ENCODE measurements at places on chromosomes 5 and 9.

GRCh38 chr5:177550122-177550521, 4.2 kb downstream of the FAM193B start:
- DNase-seq, result no peak

DNA sequence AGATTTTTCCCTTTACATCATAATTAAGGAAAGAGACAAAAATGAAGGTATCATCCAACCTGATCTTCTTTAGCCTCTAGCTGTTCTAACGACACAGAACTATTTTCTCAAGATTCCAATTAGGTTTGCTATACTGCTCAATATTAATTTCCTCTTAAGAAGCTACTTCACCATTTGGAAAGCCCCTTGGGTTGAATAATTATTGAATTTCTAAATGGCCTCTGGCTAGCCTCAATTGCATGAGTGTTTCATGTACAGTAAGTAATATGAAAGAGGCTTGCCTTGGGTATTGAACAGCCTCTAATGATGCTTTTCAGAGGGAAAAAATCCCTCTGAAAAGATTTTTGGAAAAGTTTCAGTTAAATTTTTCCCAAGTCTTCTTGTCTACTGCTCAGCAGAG, 3.7 kb upstream of the MOB3B start:
- DNase-seq, result no peak

- DNase-seq, result no peak
Observed at GRCh38 chr9:130140706-130141105, 31.5 kb upstream of the NCS1 start.

DNA sequence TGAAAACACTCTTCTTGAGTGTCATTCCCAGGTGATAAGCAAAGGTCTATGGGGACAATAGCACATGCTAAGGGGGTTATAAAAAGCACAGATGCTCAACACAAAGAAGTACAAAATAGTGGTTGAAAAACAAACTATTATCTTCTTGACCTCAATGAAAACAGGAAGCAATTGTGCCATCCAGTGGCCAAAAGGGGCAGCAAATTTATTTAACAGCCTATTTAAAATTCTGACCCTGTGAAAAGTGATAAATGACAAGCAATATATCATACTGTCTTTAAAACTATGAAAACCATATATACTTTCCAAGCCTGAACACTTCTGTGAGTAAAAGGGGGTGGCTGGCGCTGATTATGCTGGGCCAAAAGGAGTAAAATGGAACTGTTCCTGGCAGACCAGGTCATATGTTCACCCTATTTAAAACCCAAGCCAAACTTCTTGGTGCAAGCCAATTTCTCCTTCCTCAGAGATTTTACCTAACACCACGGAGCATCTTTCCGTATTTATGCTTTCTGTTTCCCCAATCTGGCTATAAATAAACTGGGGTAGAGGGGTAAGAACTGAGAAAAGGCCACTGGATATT, 29.7 kb downstream of the TEX10 start:
- DNase-seq, result peak; percentile 58

DNA sequence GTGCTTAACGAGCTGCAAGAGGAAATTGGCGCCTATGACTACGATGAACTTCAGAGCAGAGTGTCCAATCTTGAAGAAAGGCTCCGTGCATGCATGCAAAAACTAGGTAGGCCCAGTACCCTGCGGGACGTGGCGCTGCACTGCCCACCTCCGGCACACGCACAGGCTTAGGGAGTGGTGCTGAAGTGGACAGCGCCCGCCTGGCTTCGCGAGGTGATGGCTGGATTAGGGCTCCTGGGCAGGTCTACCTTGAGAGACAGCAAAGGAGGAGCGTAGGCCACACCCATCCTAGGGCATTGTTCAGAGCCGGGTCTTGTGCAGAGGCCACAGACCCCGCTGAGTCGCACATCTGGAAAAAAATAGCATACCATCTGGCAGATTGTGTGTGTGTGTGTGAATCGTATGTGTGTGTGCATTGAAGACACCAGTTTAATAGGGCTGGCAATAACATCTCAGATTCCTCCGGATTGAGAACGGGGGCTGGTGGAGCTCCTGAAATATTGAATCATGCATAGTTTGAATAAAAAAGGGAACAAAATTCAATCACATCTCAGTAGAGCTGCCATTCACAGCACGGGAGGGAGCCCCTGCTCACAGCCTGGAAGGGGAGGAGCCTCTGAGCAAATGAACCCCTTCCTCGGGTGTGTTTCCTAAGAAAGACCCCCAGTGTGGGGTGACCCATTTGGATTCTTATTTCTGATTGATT, 11.1 kb downstream of the OLFM1 start:
- DNase-seq, result peak; percentile 38

DNA sequence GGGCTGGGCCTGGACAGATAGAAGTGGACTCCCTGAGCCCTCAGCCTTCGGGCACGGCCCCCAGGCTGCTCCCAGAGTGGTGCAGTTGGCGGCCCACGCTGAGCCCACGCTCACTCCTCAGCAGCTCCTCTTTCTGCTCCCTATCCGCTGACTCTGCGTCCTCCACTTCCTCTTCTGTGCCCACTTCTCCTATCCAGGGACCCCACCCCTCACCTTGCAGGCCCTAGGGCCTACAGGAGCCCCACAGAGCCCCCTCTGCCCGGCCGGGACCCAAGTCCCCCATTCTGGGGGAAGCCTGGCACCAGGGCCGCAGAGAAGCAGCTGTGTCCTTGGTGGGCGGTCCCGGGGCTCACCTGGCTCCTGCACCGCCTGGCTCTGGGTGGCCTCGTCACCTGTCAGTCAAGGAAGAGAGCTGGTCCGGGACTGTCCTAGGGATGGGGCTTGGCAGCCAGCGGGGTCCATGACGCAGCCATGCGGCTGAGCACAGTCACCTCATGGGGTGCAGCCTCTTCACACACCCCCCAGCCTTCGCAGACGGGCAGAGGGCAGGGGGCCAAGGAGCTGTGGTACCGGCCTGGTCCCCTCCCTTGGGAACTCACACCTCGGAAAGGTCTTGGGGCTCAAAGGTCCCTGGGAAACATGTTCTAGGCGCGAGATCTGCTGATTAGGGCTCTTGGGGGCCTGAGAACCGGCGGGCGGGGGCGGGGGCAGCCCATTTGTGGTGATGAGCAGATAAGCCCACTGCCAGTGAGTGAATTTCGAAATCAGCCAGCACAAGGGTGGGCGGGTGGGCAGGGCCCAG, 5.4 kb upstream of the NRARP start:
- no peak for DNase-seq

DNA sequence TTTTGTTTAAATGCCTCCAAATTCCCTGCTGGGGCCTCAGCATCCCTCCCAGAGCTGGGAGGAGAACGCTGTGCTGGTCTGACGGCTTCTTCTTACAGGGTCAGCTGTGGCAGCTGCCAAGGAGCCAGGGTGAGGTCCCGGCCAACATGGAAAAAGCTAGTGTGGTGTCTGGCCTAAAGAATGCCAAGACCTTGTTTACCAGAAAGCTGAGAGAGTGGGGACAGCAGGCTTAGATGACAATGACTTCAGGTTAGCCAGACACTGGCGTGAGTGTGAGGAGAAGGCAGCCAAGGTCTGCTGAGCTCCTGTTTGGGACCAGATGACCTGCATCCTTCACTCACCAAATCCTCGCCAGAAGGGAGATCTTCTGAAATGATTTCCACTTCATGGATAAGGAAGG, 112.5 kb downstream of the CRB2 start:
- no peak for DNase-seq

- no peak for DNase-seq
Observed at GRCh38 chr5:33023649-33024048, 312.5 kb downstream of the NPR3 start.

DNA sequence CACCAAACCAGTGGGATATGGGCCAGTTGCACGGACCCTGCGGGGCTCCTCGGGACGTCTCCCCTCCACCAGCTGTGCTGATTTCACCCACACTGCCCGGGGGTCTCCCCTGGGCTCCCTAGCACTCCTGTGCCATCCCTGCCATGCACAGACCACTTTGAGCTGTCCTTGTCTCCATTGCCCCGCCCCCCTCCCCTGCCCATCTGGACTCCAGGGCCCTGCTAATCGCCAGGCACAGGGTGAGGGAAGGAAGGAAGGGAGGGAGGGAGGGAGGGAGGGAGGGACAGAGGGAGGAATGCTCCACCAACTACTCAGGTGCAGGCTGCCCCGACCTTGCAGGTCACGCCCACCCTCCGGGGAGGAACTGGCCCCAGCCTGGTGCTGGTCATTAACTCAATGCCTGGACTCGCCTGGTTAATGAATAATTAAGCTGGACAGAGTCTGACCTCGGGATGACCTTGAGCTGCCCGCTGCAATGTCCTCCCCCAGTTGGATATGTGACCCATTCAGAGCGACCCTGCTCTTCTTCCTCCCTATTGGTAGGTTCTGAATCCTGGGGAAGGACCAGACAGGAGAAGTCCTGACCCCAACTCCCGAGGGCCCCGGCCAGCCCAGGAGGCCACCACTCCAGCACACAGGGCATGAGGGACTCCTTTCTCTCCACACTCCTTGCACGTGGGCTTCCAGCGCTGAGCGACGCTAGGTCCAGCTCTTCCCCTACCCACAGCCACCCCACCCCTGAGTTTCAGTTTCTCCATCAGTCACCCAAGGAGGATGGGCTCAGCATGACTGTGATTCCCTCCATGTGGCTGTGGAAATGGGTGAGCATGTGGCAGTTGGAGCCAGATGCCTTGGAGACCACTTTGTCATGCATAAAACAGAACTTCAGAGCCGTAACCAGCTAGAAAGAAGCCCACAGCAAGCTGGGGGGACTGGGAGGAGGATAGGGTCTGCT, 62.1 kb downstream of the C9orf50 start:
- no peak for DNase-seq

DNA sequence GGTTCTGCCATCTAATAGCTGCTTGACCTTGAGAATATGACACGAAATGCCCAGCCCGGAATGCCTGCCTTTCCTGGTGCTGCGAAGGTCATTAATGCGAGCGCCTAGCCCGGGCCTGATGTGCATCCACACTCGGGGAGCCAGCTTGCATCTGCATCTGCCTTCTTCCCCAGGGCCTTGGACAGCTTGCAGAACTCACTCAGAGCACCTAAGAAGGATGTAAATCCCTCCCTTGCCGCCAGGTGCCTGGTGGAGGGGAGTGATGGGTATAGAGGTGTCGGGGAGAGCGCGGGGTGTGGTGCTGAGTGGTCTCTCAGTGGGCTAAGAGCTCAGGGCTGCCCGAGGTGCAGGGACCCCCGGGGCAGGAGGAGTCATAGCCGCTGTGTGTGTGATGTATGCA, 127.2 kb downstream of the MRPL36 start:
- DNase-seq, result no peak

DNA sequence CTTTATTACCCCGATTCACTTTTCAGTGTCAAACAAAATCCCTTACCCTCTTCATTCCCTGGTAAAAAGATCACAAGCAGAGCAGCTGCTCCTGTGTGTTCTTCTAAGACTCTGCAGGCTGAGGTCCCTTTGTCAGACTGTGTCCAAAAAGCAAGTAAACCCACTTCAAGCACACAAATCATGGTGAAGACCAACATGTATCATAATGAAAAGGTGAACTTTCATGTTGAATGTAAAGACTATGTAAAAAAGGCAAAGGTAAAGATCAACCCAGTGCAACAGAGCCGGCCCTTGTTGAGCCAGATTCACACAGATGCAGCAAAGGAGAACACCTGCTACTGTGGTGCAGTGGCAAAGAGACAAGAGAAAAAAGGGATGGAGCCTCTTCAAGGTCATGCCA, 34.5 kb downstream of the CREBRF start:
- DNase-seq, result no peak

DNA sequence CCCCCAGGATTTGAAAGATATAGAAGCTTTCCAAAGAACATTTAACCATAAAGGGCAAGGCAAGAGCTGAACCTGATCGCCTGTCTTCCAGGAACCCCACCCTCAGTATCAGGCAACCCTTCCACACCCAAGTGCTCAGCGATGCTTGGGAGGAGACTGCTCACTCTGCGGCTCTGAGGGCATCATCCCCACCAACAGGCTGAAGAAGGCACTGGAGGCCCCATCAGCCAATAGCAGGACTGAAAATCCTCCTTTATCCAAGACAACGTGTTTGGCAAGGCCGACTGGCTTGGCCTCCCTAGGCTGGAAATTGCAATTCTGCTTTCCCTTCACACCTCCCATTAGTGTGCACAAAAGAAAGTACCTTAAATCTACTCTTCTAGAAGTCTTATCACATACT, 1.4 kb upstream of the PPP2CA start:
- DNase-seq, result peak; percentile 70

DNA sequence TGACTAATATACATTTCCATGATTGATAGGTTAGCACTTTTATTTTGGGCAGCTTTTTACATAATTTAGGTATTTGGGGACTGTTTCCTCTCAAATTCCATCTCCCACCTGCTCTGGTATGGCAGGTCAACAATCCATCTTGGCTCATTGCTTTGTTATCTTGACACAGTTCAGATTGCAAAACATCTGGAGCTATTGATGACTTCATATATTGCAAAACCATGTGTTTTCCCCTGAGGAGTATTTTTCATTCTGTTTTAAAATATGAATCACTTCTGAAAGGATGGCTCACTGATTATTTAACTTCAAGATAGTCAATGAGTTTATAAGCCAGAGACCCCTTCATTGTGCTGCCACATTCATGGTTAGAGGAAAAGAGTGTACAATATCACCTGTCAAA, 1206.0 kb upstream of the C9orf72 start:
- no peak for DNase-seq

DNA sequence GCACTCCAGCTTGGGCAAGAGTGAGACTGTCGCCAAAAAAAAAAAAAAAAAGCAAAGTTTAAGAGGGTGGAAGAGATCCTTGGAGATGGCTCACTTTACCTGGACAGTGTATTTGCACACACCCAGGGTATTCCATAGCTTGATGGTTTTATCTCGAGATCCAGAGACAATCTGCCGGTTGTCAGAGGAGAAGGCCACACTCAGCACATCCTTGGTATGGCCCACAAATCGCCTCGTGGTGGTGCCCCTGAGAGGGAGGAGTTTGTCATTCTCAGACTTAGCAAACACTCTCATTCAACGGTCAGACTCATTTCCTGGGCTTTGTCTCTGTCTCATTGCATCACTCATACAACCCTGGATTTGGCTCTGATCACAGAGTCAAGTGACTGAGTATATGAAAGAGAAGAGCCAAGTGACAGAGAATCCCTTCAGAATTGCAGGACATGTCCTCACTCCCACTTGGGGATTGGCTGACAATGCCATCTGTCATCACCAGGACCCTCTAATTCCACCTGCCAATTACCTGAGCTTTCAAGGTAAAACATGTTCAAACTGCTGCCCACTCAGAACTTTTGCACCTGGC, 2.2 kb downstream of the RACK1 start:
- DNase-seq, result peak; percentile 96

DNA sequence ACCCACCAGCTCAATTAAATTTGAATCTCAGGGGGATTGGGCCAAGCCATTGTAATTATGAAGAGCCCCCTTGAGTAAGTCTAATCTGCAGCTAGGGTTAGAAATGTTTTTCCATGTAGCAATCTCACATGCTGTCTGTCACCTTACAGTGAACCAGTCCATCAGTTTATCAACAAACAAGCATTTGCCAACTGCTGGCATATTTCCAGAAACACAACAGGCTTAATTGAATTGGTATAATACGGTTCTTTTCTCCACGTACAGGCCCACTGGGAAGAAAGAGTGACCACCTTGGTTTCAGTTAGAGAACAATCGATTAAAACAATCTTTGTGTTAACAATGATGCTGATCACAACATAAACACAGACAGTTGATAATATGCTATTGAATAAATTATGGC, 67.4 kb downstream of the NSUN2 start:
- no peak for DNase-seq
